ENCODE measurements at places on chromosomes 3 and 15.
A peak's percentile ranks its signal among the peaks of the same experiment; 100 is the strongest.

GRCh38 chr3:10189557-10190354, 25.0 kb downstream of the IRAK2 start:
- H3K27me3 ChIP-seq = no peaks in the 10 kb centered on the region
- peak overlapping the region; percentile 39 for H3K4me3 ChIP-seq
- H3K4me1 ChIP-seq = peaks cover 86% of the 10 kb centered on the region
- H3K36me3 ChIP-seq = peaks cover 18% of the 10 kb centered on the region
- peak overlapping the region; percentile 57 for H3K27ac ChIP-seq
- DNase-seq = peak; percentile 55

DNA sequence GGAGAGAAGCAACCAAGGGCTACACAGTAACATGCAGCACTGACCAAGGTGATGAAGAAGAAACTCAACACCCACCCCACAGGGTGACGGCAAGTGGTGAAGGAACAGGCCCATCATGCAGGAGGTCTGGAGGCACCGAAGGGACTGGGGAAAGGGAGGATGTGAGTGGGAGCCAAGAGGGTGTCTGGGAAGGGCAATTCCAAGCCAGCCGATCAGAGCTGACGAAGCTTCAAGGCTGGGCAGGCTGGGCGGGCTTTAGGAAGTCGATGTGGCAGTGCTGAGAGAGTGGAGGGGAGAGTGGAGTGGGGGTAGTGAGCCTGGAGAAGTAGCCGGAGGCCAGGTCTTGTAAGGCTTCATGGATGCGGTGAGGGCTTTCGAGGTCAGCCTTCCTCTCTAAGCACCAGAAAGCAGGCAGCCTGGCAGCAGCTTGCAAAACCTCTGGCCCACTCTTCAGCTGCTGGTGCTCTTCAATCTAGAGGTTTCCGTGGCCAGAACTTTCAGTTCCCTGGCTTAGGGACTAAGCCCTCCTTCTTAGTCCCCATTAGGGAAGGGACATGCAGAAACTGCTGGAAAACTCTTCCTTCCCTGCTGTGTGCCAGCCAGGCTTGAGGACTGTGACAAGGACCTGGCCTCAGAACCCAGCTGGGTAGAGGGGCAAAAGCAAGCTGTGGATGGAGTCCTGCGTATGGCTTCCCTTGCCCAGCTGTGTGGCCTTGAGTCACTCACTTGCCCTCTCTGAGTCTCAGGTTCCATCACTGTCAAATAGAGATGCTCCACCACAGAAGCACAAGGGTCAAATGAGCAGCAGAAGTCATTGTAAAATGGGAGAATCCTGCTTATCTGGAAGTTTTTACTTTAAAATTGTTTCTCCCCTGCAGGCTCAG, 72.1 kb downstream of the TLE3 start:
- no peaks in the 10 kb centered on the region for H3K36me3 ChIP-seq
- DNase-seq = peak; percentile 16
- H3K4me1 ChIP-seq = peaks cover 20% of the 10 kb centered on the region

GRCh38 chr3:123682781-123683504, 98.1 kb upstream of the HACD2 start:
- H3K4me1 ChIP-seq = no peaks in the 10 kb centered on the region
- no peak overlapping the region for H3K4me3 ChIP-seq
- no peak overlapping the region for H3K27ac ChIP-seq
- H3K36me3 ChIP-seq = no peaks in the 10 kb centered on the region
- DNase-seq = no peak

DNA sequence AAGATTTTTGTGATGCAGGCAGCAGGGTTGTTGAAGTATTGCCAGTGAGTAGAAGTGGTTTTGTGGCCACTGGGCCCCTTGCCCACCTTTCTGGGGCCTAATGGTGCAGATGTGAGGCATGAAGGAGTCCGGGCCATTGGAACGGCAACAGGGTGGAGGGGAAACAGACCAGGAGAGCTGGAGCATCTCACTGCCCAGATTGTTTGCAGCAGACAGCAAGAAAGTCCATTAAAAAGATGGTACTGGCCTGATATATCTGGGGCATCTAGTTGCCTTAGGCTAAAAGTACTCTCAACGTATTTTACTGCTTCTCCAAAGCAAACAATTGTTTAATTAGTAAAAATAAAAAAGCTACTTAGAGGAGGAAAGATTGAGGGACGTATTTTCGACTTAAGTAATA, 298.4 kb downstream of the SATB1 start:
- DNase-seq = no peak
- no peaks in the 10 kb centered on the region for H3K36me3 ChIP-seq
- no peaks in the 10 kb centered on the region for H3K4me1 ChIP-seq
- no peak overlapping the region for H3K27ac ChIP-seq
- H3K4me3 ChIP-seq = no peak overlapping the region

GRCh38 chr15:75347222-75348033, 589 bp downstream of the NEIL1 start:
- DNase-seq = peak; percentile 68
- peak overlapping the region; percentile 56 for H3K27ac ChIP-seq
- peaks cover 41% of the 10 kb centered on the region for H3K36me3 ChIP-seq
- peak overlapping the region; percentile 78 for H3K4me3 ChIP-seq
- peaks cover 40% of the 10 kb centered on the region for H3K4me1 ChIP-seq

- no peak for DNase-seq
- no peak overlapping the region for H3K27ac ChIP-seq
- no peak overlapping the region for H3K4me3 ChIP-seq
- peaks cover 22% of the 10 kb centered on the region for H3K27me3 ChIP-seq
- H3K4me1 ChIP-seq = no peaks in the 10 kb centered on the region
Measured at GRCh38 chr15:55784286-55784685, 41.3 kb upstream of the PRTG start.

GRCh38 chr3:28294667-28295413, 53.4 kb downstream of the CMC1 start:
- H3K27me3 ChIP-seq = no peaks in the 10 kb centered on the region
- DNase-seq = no peak
- no peak overlapping the region for H3K4me3 ChIP-seq
- H3K36me3 ChIP-seq = peaks cover 11% of the 10 kb centered on the region
- no peak overlapping the region for H3K27ac ChIP-seq

- no peak for DNase-seq
- no peaks in the 10 kb centered on the region for H3K27me3 ChIP-seq
- H3K4me3 ChIP-seq = no peak overlapping the region
- H3K27ac ChIP-seq = no peak overlapping the region
- H3K4me1 ChIP-seq = peaks cover 31% of the 10 kb centered on the region
Measured at GRCh38 chr15:85482894-85483293, 102.5 kb downstream of the AKAP13 start.

DNA sequence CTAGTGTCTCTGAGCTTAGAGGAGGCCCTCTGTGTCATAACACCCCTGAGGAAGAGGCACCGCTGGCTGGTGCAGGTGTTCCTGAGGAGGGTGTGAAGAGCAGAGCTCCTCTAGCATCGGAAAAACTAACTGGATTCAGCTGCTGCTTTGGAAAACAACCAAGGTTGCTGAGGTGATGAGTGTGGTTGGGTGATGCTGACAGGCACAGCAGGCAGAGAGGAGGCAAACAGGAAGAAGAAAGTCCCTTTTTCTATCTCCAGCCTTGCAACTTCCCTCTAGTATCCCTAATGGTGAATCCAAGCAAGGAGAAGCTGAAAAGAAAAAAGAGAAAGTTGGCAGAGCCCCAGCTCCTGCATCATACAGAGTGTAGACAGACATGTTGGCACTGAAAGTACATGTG, 3.8 kb upstream of the OR4F15 start:
- no peak for DNase-seq
- peaks cover 5% of the 10 kb centered on the region for H3K27me3 ChIP-seq
- H3K27ac ChIP-seq = no peak overlapping the region
- H3K4me1 ChIP-seq = no peaks in the 10 kb centered on the region

- H3K4me1 ChIP-seq = peaks cover 48% of the 10 kb centered on the region
- peaks cover 3% of the 10 kb centered on the region for H3K36me3 ChIP-seq
- H3K27me3 ChIP-seq = peaks cover 13% of the 10 kb centered on the region
- H3K27ac ChIP-seq = peak overlapping the region; percentile 89
- H3K4me3 ChIP-seq = peak overlapping the region; percentile 45
Measured at GRCh38 chr3:196609343-196609775, 30.1 kb upstream of the NRROS start.

DNA sequence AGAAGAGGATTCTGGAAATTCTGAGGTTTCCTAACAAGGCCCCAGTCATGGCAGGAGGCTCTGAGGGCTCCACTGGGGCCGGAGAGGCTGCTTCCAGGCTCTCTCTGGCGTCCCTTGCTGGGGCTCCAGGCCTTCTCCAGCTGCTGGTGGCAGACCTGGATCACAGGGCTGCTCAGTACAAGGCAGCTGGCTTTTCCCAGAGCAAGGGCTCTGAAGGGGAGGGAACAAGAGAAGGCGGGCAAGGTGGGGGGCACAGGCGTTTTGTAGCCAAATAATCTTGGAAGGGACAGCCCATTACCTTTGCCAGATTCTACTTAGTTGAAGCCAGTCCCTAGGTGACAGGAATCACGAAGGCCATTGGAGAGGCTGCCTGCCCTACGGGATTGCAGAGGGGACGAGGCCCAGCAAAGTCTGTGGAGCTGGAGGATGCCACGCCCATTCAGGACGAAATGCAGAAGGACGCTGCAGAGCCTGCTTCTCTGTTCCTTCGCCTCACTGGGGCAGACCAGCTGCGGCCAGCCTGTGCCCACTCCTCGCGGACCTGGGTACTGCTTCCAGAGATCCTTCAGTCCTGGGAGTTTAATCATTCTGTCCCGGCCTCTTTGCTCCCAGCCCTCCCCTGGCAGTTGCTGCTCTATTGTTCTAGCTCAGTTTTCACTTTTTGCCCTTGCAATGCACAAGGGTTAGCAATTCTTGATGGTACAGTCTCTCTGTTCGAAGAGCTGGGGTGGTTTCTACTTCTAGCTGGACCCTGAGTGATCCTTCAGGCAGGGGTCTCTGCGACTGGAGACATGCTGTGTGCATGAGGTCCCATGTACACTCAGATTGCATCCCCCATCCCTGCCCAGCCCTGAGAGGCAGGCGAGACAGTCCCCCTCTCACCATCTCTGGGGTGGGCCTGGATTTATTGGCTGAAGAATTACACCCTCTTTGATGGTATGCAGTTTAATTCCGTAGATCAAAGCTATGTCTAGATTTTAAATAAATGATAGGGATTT, 149.3 kb upstream of the MEF2A start:
- H3K4me3 ChIP-seq = no peak overlapping the region
- H3K27me3 ChIP-seq = no peaks in the 10 kb centered on the region
- peaks cover 15% of the 10 kb centered on the region for H3K36me3 ChIP-seq
- peaks cover 14% of the 10 kb centered on the region for H3K4me1 ChIP-seq
- DNase-seq = no peak

GRCh38 chr3:131840156-131840797, 194.5 kb downstream of the CPNE4 start:
- no peaks in the 10 kb centered on the region for H3K4me1 ChIP-seq
- no peaks in the 10 kb centered on the region for H3K36me3 ChIP-seq
- H3K27me3 ChIP-seq = no peaks in the 10 kb centered on the region
- no peak for DNase-seq
- H3K27ac ChIP-seq = no peak overlapping the region

All from activated naive CD4-positive, alpha-beta T cell treated with anti-CD3 and anti-CD28 coated beads, Interleukin-2, amount 10 ng/mL, durations not matched to agents 7 days and 5 days (primary cell).